ENCODE measurements at places on chromosomes 3 and 15. TPM values are rescaled to one million over a fixed set of nuclear protein-coding genes. Genes with fewer than 3 reads are reported as not detected.

GOLGA6L4 gene
- 2.1 TPM for total RNA-seq

DUOXA2 gene
- not detected for total RNA-seq

CCDC9B gene
- total RNA-seq = not detected

TMCO5A gene
- total RNA-seq = not detected

SAMD7 gene
- total RNA-seq = not detected

All from neural crest cell (in vitro differentiated cells).